Lower leg skin (tissue), 4 donors: ENCODE measurements at places on chromosomes 5 and 9. TPM values are rescaled to one million over a fixed set of nuclear protein-coding genes. Genes with fewer than 3 reads are reported as not detected.
A peak's percentile ranks its signal among the peaks of the same experiment; 100 is the strongest.

- no peak for DNase-seq
Measured at GRCh38 chr5:191949-192690, 825 bp downstream of the LRRC14B start.

- DNase-seq, result no peak
Measured at GRCh38 chr9:84340535-84340934, at the start of gene SLC28A3. SLC28A3 (minus strand) TSS chr9:84340758; CDS start chr9:84340633, 125 bp downstream.

DNA sequence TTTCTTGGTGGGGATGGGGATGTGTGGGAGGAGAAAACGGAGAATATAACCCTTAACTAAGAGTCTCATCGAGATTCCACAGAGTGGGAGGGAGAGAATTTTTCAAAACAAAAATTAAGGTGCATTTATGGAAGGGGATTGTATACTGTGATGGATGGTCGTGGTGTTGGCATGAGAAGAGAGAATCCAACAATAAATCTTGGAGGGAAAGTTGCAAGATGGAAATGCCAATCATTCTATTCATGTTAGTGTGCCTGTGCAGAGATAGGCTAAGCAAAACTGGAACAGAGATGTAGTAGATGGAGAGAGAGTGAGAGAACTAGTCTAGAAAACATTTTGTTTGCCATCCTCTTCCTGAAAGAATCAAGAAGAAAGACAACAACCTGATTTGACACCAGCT lies 613.1 kb downstream of the EBF1 start:
- no peak for DNase-seq

DNA sequence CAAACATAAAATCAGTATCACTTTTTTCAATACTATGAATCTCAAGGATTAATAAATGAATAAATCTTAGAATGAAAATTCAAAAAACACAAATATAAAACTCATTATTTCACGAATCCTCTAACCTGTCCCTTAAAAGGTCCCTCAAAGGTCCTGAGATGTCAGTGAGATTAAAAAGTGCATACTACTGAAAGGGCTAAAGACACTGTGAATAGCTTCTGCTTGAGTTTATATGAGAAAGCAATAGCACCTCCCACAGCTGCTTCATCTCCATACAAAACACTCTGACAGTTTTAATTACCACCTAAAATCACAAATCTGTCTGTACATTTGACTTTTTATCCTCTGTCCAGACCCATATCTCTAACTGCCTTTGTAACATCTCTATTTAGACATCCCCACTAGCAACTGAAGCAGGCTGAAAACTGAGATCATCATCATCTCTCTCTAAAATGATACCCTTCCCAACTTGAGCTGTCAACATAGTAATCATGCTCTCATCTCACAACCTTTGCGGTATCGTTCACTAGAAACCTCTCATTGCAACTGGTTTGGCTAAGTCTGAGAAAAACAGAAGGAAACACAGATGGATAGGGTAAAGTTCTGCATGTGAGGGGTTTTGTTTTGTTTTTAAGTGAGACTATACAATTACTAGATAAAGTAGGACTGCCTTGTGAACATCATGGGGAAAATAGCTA lies 56.3 kb downstream of the TBCA start:
- no peak for DNase-seq

DNA sequence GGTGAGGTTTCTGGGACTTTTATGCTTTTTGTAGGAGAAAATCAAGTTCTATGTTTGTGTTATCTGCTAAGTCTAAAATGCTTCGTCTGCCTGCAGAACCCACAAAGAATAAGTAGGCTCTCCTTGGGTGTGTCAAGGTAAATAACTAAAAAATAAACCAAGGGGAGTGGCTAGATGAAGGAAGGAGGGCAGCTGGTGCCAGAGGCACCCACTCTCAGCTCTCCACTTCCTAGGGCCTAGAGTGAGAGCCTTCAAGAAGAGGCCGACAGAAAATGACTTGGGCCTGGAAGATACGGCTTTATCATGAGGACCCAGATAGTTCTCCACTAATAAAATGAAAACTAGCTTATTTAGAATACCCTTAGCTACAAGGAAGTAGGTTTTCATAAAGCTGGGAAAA lies 147.4 kb downstream of the CDK5RAP2 start:
- DNase-seq, result no peak

DNA sequence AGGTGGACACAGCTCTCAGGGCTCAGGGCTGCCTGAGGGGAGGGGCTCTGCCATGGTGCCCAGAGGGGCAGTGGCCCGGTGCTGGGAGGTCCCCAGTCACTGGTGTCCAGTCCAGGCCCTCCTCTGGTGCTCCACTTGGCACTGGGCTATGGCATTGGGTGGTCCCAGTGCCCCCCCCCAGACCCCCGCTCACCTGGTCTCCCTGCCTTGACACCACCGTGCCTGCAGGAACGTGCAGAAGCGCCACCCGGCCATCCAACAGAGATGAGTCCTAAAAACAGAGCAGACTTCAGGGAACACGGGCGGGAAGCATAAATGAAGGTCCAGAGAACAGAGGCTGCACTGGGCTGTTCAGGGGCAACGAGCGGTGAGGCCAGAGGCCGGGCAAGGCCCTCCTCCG lies 42.3 kb upstream of the NSMF start:
- DNase-seq, result no peak

- DNase-seq, result no peak
Measured at GRCh38 chr5:159227452-159227851, 18.1 kb upstream of the RNF145 start.

DNA sequence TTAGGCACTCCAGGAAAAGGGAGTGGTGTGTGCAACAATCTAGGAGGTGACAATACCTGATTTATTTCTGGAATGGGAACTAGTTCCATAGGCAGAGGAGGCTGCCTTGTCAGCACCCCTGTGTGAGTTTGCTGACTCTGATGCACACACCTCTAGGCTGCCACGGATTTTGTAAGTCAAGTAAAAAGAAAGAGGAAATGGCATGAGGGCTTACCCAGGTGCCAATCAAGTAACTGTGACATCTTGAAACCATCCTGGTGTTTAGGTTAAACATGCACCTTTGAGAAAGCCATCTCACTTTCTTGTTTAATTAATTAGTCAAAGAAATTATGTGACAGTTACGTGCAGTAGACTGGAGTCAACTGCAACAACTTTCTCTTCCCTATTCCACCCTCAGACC lies 32.3 kb upstream of the FAM81B start:
- DNase-seq, result no peak

The MED22 gene
- 12.3 TPM for total RNA-seq

DNA sequence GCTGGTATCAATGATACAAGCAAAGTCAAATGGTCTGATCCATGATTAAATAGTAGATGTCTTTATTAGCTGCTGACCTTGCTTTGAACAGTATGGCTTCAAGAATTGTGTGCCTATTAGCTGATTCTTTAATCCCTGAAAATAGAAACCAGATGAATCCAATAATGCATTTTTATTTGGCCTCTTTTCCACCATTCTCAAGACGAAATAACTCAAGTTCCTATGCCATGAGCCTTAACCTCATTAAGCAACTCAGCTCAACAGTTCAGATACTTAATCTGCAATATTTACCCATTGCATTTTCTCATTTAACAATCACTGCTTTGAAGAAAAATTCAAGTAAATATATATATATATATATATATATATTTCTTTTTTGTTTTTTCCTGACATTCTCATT lies 588.6 kb upstream of the MEF2C start:
- no peak for DNase-seq

The ANXA2R gene
- total RNA-seq, result 2.4 TPM

DNA sequence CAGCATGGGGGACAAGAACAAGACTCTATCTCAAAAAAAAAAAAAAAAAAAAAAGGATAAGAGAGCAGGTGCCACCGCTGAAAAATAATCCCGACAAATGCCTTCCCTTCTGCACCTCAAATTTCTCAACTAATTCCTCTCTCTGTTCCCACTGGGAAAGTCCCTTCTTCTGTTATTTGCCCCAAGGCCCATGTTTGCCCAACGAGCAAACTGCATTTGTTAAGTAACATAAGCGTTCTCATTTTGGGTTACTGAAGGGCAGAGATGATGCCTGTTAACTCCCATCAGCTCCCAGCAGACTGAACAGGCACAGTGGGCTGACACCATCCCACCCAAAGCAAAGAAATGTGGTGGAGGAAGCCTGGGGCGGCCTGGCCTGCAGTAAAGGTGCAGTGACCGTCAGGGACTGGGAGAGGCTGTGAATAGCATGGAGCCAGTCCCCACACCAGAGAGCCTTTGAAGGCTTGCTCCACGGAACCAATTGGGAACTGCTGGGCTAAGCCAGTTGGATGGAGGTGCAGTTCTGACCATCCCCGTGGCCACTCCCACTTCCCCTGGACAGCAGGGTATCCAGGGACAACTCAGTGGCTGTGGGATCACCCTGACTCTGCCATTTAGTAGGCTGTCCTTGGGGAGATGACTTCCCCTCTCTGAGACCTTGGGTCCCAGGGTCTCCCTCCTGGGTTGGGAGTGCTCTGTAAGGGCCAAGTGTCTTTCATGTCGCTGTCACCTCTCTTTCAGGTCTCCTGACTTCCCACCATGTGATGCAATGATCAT lies 149.7 kb upstream of the IER5L start:
- no peak for DNase-seq

The CDH10 gene
- 0.04 TPM for total RNA-seq

GRCh38 chr9:33177086-33177485 lies 9.9 kb upstream of the B4GALT1 start:
- DNase-seq, result no peak

The KIF3A gene
- 6.2 TPM for total RNA-seq

DNA sequence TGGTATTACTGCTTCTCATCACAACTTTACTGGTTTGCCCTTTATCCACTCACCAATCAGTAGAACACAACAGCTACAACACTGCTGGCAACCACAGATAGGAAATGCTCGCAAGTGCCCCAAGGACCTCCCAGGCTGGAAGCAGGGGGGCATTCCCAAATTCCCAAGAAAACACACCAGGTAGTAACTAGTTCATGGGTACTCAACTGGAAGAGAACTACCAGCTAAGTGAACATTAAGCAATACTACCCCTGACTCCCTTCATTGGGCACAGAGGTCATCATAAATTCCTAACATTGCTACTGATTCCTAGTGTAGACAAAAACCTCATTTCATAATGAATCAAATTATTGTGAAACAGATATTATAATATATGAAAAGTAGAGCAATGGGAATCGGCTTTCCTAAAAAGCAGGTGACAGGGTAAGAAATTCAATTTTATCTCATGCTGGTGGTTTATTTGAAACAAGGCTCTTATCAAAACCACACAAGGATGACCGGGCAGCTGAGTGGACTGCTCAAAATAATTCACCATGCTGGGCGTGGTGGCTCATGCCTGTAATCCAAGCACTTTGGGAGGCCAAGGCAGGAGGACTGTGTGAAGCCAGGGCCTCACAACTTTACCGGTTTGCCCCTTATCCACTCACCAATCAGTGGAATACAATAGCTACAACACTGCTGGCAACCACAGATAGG lies 81.6 kb downstream of the TLE1 start:
- DNase-seq, result peak; percentile 59
